ENCODE measurements at places on chromosomes 6 and 20.

GRCh38 chr6:90048206-90048967, 154.1 kb downstream of the GJA10 start:
- DNase-seq = no peak

GRCh38 chr6:101706576-101706975, 313.1 kb downstream of the GRIK2 start:
- DNase-seq = no peak

DNA sequence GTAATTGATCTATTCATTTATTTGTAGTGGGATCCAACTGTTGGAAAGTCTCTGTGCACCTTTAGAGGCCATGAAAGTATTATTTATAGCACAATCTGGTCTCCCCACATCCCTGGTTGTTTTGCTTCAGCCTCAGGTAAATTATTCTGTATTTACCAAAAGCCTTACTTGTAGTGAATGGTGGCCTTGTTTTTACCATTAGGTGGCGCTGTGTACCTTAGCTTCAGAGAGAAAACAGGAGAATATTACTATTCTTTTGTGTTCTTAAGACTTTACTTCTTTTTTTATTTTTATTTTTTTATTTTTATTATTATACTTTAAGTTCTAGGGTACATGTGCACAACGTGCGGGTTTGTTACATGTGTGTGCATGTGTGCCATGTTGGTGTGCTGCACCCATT, 23.7 kb downstream of the PEX7 start:
- DNase-seq = peak; percentile 2

DNA sequence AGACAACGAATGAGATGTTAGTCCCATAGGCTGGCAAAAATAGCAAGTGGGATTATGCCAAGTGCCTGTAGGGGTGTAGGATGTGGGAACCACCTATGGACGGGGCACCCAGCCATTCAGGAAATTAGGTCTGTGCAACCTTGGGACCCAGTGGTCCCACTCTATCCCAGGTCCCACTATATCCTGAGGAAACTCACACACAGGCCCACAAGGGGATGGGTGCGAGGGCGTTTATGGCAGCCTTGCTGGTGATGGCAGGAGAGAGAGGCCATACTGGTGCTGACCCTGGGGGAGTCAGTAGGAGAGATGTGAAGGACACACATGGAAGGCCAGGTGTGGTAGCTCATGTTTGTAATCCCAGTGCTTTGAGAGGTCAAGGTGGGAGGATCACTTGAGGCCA, 163.6 kb downstream of the EYA2 start:
- DNase-seq = no peak

DNA sequence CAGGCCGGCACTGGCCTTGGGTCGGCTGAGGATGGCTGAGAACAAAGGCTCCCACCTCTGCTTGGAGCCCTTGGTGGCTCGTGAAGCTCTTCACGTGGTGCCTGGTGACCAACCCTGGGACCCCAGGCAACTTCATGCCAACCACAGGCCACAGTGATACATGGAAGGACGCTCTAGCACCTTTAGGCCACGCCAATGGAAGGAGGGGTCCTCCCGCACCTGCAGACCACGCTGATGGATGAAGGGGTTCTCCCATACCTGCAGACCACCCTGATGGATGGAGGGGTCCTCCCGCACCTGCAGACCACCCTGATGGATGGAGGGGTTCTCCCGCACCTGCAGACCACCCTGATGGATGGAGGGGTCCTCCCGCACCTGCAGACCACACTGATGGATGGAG, 62.5 kb downstream of the ERMARD start:
- no peak for DNase-seq

DNA sequence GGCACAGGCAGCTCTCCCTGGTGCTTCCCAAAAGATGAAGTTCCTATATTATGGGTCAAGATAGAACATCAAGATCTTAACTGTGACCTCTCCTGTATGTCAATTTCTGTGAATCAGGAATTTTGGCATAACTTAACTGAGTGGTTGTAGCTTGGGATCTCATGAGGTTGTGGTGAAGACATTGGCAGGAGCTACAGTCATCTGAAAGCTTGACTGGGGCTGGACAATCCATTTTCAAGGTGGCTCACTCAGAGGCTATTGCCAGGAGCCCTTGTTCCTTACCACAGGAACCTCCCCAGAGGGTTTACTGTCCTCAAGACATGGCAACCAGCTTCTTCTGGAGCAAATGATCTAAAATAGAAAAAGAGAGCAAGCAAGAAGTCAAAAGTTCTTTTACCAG, 252.2 kb downstream of the ADGB start:
- no peak for DNase-seq

- no peak for DNase-seq
These were observed 1.7 kb downstream of the GABBR1 start for GRCh38 chr6:29631209-29631810.

- no peak for DNase-seq
These were observed 586.2 kb downstream of the PHF3 start for GRCh38 chr6:64221776-64222175.

- DNase-seq = no peak
These were observed 1.1 kb upstream of the NCOA3 start for GRCh38 chr20:47500554-47500953.

- DNase-seq = no peak
These were observed 131.2 kb upstream of the CCN2 start for GRCh38 chr6:132082421-132082820.

- no peak for DNase-seq
These were observed 86.1 kb downstream of the LINC00237 start for GRCh38 chr20:21019814-21020658.

DNA sequence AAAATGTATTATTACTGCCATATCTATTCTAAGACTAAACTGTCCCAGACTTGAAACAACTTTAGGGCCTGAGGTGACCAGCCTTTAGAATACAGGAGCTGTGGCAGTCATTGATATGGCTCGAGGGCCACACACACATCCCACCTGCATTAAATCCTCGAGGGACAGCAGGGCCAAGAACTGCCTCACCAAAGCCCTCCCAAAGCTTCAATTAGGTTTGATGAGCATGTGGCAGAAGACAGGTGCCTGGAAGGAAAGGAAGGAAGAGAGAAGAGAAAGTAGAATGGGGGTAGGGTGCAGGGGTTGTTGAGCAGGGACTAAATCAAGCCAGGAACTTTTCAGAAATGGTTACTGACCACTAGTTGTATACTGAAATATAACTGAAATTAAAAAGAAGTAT, 115.0 kb downstream of the PDSS2 start:
- no peak for DNase-seq

DNA sequence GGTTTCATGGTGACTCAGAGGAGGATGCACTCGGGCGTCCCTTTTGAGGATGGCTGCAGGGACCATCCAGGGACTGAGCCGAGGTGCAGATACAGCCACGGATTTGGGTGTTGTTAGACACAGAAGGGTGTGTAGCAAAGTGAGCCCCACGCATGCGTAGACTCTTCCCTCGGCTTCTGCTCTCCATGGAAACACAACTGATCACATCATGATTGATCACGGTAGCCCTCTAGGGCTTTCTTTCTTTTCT, 606 bp upstream of the ULBP1 start:
- DNase-seq = peak; percentile 39

GRCh38 chr6:747028-747427, 54.1 kb upstream of the EXOC2 start:
- DNase-seq = no peak

GRCh38 chr6:88013554-88013953, 34.1 kb upstream of the SPACA1 start:
- DNase-seq = no peak

DNA sequence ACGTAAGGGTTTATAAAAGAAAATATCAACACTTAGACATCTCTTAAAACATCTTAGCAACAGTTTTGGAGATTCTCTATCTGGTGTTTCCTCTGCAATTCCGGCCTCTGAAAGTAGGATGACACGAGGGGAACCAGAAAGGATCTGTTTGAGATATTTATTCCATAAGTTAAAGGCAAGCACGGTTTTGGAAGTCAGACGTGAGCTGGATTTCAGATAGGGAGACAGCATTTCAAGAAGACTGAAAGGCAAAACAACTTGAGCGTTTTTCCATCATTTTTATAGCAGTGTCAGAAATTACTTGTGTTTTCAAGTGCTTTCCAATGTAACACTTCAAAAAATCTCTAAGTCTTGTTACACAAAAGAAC, 52.9 kb upstream of the BTN3A2 start:
- DNase-seq = peak; percentile 78

GRCh38 chr20:64167676-64168075, 3.4 kb downstream of the MYT1 start:
- no peak for DNase-seq

- no peak for DNase-seq
These were observed 1.2 kb upstream of the HEBP2 start for GRCh38 chr6:138402838-138403187.

Data from DMS 273 treated with DMSO at 0.1 percent for 48 hours (cell line).